ENCODE measurements at places on chromosomes 5 and 9.

GRCh38 chr9:89732939-89733324 lies 128.1 kb downstream of the GADD45G start:
- DNase-seq = no peak

DNA sequence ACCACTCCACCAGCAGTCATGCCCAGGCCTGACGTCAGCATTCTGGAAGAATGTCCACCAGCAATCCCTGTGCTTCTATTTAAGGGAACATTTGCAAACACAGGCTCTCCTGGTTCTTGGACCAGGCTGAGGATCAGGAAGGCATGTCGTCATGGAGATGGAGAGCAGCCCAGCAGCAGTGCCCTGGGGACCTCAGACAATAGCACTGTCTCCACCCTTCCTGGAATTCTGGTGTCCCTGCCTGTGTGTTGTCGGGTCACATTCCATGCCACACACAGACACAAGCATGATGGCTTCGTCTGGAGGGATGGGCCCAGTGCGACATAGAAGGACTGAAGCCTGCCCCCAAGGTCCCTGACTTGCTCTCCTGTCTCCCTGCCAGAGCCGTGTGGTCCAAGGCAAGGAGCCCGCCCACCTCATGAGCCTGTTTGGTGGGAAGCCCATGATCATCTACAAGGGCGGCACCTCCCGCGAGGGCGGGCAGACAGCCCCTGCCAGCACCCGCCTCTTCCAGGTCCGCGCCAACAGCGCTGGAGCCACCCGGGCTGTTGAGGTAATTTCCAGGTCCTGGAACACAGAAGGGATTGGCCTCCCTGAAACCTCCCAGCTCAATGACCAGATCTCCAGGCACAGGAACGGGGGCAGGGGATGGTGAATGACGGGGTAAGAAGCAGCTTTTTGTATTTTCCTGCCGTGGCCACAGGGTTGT lies 43.8 kb downstream of the STOM start:
- DNase-seq = peak; percentile 83

DNA sequence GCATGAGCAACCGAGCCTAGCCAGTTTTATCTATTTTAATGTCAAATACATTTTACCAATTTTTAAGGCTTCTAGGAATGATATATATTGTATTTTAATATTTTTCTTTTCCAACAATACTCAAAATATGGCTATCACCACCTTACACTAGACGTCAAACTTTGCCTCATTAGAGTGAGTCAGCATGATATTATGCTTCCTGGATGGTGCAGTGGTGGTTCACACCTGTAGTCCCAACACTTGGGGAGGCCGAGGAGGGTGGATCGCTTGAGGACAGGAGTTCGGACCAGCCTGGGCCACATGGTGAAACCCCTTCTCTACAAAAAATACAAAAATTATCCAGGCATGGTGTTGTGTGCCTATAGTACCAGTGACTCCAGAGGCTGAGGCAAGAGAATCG lies 7.3 kb upstream of the CDC14B start:
- no peak for DNase-seq

DNA sequence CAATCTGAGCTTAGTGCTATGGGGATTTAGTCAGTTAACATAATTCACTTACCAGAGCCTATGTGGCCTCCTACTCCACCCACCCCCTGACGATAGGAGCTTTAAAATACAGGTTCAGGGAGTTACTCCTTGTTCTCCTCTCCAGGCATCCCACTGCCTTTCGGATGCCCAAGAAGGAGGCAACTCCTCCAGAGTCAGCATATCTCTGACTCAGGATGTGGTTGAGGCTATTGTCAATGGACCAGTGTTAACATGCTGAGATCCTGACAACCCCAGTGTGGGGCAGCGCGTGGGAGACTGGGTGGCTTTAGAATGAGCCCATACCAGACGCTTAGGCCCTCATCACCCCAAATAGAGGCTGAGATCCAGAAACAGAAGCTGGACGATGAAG lies 27.4 kb downstream of the BICD2 start:
- no peak for DNase-seq

DNA sequence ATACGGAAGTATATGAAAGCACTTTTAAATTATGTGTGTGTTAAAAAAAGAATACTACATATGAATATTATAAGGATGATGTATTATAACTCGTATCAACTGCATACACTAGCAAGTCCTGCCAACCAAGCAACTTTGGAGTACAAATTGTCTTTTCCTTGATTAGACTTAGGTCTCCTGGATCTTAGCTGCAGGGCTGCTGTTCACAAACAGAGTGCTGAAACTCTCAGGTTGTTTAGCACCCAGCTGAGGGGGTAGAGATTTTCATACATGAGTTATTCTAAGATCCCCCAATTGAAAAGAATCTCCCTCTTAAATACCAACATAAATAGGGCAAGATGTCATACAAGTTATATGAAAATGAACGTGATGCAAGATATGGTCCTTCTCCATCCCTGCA lies 149.8 kb upstream of the TNC start:
- no peak for DNase-seq

GRCh38 chr5:148938522-148938882 lies 112.1 kb downstream of the ADRB2 start:
- peak; percentile 14 for DNase-seq
